ENCODE measurements at places on chromosomes 7 and 10.

DNA sequence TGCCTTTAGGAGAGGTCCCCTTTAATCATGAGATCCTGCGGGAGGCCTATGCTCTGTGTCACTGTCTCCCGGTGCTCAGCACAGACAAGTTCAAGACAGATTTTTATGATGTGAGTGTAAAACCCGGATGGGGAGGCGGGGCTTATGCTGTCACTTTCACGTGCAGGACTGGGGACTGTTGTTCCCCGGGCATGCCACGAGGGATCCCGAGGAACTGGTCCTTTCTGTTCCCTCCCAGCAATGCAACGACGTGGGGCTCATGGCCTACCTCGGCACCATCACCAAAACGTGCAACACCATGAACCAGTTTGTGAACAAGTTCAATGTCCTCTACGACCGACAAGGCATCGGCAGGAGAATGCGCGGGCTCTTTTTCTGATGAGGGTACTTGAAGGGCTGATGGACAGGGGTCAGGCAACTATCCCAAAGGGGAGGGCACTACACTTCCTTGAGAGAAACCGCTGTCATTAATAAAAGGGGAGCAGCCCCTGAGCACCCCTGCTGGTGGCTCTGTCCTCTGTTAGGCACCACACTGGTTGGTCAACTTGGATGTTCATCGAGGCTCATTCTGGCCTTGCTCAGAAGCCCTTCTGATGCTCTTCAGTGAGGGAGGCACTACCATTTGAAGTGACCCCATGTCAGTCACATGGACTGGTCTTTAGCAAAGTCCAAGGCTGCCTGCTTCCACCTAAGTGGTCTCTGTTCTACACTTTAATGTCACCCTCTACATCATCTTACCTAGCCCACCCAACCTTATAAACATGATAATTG, 2.8 kb downstream of the COPS6 start:
- no peak for DNase-seq

GRCh38 chr10:63744060-63744941, 223.1 kb downstream of the REEP3 start:
- DNase-seq, result no peak

DNA sequence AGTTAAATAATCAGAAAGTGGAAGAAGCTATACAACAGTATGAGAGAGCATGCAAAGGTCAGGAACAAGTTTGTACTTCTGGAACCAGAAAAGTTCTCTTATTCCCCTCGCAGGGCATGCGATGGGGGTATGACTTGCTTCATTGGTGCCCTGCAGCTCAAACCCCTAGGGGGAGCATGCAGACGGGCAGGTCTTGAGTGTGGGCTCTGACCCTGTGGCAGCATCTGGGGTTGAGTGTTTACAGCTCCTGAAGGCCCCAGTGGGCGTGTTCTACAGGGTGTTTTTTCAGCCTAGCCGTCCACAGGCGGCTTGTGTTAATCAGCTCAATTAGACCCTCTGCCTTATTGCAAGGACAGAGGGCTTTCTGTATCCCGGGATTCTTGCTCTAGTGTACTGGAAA, 44.5 kb downstream of the KIF20B start:
- no peak for DNase-seq

GRCh38 chr10:117135026-117135372, 3.1 kb downstream of the VAX1 start:
- DNase-seq, result no peak

- no peak for DNase-seq
Observed at GRCh38 chr10:75880031-75880775, 448.8 kb downstream of the LRMDA start.

- DNase-seq, result no peak
Observed at GRCh38 chr7:139642283-139642682, 118.8 kb downstream of the CLEC2L start.

Measured in stimulated activated CD4-positive, alpha-beta T cell treated with anti-CD3 and anti-CD28 coated beads, Interleukin-4, amount 100 ng/mL, for 4 hours (primary cell).